ENCODE measurements at places on chromosomes 12 and 14.

- no peak for DNase-seq
These were observed 91.4 kb downstream of the SUDS3 start for GRCh38 chr12:118467641-118468305.

DNA sequence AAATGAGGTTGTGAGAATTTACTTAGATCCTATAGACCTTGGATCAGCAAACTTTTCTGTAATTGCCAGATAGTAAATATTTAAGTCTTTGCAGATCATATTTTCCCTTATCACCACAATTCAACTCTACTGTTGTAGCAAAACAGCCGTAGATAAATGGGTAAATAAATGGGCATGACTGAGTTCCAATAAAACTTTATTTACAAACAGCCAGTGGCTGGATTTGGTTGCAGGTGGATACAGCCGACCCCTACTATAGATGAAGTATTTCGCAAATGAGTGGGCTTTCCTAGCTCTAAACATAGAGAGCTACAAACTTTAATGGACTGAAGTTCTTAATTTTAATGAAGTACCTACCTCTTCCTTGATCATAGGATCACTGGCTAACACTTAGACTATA is 100.7 kb downstream of the GPATCH2L start:
- DNase-seq: no peak

DNA sequence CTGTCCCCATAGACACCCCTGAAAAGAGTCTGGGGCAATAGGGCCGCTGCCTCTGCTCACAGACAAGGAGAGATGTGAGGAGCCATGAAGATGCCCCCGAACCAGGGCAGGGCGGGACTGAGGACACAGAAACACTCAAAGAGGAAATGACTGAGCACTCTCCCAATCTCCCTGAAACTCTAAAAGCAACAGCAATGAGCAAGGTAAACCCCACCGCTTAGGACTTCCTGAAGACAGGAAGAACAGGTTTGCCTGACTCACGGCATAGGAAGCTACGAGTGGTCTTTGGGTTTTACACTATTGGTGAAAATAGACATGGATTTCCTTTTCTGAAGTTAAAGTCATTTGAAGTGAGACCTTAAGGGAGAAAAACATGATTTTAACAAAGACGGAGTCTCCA is 32.5 kb downstream of the STX2 start:
- no peak for DNase-seq

DNA sequence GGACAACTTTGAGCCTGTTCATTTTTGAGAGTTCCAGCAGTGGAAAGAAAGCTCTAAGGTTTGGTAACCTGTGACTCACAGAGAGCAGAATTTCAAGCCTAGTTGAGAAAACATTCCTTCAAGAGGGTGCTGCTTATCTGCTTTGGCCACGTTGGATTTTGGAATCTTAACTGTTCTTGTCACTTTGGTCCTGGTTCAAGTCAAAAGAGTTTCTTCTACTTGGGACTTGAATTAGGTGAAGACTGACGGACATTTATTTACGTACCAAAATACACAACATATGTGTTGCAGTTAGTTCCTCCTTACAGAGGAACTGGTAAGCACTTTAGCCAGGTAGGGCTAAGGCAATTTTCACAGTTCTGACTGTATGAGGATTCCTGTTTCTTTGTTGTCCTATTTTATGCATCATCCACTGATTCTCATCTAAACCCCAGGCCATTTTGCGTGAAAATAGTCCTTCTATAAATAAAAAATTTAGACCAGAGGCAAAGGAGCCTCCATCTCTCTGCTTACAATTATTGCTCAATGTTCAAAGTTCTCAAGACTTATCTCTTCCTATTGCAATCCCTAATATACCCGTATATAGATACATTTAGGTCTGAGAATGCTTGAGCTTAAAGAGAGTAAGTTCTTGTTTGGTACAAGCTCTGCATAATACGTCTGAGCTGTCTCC is 580.9 kb downstream of the DIO2 start:
- no peak for DNase-seq

- DNase-seq: no peak
These were observed 4.2 kb downstream of the HSPA2 start for GRCh38 chr14:64544607-64545312.

DNA sequence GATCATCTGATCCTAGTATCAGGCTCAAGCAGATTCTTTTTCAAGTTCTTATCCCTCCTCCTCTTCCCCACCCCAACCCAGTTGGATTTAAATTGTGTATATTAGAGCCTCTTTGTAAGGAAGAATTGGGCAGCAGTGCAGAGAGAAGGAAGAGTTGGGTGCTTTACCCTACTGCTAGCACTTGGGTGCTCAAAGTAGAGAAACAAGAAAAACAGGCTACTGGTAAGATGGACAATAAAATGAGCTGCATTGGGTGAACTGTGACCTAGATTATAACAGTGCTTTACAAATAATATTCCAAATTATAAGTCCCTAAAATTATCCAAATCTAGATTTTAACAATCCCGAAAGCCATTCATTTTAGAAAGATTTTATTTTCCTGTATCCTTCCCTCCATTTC is 363.4 kb upstream of the GARIN6 start:
- no peak for DNase-seq

DNA sequence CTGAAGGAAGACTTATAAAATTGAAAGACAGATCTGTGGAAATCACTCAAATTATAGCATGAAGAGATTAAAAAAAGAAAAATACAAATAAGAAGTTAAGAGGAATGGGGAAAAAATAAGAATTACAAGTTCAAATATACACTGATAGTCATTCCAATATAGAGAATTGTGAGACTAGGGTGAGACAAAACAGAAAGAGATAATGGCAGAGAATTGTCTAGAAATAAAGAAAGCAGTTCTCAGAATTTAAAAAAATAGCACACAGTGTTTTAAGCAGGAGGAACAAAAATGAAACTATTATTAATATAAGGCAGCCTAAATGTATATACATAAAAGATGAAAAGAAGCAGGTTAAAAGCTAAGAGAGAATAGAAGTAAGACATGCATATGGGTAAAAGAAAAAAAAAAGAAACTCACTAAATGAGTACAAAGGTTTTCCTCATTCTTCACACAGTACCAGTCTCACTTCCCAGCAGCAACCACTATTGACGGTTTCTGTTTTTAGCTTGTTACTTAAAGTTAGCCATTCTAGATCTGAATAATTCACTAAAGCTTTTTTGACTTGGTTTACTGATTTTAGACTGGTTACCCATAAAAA is 31.1 kb downstream of the SLC38A4 start:
- no peak for DNase-seq

DNA sequence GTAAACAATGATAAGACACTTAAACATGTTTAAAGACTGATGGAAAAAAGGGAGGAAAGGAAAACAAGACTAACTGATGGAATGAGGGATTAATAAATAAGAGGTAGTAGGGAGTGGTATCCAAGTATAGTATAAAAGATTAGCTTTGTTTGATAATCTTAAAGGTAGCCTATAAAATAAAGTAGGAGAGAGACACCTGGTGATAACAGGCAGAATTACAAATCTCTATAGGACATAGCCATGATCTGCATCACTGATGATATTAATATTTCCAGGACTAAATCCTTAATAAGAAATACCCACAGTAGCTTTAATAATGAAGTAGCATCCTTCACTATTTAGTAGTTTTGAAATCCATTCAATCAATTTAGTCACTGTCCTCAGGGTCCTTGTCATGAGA is 30.4 kb downstream of the DLGAP5 start:
- no peak for DNase-seq

DNA sequence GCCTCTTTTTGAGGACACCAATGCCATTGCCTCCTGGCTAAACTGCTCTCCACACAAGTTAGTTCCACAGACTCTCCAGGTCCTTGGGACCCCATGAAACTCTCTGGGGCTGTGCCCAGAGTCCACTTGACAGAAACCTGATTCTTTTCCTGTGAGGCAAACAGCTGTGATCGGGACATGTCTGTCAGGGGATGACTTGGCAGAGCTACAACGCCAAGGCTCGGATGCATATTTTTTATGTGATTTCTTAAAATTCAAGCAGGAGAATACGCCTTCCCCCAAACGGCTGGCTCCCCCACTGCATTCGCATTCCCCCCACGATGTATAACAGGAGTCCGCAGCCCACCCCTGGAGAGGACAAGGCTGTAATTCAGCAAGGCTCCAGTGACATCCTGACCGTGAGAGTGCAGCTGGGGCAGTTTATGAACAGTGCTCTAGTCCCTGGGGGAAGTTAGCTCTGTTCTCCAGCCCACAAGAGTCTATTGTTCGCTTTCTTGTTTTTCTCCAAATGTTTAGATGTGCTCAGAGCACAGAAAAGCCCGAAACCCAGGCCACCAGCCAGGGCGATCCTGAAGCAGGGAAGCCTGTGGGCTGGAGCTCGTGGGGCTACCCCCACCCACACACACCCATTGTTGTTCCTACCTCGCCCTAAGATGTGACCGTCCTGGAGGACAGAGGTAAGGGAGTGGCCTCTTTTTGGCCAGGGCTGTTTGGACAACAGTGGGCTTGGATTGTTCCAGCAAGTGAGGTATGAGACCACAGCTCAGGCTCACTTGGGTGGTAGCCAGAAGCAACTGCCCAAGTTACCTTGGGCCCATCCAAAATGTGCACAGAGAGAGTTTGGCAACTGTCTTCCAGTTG is 159.5 kb downstream of the ZFP36L1 start:
- DNase-seq: no peak

GRCh38 chr12:94614288-94614721 is 36.1 kb downstream of the TMCC3 start:
- no peak for DNase-seq

DNA sequence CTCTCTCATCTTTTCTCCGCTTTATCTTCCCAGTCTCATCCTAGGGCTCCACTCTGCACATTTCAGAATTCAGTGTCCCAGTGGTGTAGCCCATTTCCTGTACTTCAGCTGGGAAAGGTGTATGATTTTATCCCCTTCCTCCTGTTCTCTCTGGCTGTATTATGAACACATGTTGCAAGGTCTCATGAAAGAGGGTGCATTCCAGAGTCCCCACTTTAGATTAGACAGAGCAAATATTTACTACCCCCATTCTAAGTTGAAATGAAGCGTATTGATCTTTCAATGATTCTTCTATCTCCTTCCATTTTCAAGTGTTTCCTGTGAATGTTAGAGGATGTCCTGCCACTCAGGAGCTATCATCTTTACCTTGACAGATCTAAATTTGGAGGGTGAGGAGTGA is 123.2 kb downstream of the WIF1 start:
- no peak for DNase-seq

DNA sequence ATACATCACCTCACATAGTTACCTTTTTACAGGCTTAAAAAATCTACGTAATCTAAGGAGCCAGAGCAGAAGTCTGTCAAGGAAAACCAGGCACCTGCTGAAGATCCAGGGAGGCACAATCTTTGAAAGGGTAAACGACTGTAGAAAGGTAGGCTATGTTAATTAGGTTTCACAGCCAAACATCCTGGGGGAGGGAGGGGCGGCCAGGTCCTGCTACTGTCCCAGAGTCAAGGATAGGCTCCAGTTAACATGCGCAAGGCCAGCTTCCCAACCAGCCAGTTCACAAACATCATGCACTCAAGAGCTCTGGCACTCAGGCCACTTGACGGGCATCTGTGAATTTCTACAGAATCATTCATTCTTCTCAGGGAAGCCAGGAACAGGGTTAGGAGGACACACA is 22.9 kb downstream of the NIN start:
- no peak for DNase-seq

DNA sequence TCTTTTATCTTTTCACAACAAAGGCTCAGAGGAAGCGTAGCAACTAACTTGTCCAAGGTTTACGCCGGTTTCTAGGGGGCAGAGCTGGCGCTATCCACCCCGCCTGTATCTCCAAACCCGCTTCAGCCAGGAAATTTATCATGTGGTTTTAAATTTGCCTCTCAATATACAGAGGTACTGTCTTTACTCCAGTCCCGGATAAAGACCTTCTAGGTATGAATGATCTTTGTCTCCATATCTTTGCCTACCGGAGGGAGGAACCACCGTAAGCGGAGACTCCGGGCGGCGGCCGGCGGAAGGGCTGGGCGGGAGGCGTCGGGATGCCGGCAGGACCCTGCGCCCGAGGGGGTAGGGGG is 693 bp upstream of the RIMKLB start:
- DNase-seq: peak; percentile 23

- DNase-seq: no peak
These were observed 188.1 kb downstream of the BCAT1 start for GRCh38 chr12:24760606-24761378.

DNA sequence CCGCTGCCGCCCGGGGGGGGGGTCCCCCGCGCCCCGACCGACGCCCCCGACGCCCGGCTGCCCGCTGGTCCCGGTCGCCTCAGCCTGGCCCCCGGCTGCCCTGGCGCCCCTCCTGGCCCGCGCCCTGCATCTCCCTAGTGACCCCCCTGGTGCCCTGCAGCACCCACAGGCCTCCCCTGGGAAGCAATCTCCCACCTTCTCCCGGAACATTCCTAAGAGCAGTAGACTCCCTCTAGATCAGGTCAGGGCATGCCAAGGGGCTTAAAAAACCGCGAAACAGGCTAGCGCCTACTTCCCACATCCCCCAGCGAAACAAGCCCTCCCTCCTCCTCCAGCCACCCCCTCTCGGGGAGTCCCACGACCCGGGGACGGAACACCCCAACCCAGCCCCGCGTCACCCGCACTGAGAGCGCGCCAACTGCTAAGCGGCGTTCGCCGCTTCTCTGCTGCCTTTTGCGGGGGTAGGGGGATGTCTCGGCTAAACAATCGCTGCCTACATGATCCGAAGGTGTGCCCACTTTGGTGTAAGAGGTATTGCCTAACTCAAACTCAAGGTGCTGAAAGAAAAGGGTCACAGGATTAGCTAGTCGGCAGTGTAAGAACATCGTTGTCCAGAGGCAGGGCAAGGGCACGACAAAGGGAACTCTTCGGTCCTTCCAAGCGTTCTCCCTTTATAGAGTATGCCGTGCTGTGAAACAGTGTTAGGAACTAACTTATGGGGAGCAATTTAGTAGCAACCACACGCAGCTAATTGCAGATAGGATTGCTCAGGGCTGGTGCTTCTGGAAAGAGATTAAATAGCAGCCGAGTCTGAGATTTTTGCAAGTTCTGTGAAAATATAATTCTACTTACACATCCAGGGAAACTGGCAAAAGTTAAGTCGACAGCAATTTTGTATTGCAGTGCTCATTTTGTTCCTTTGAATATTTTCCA is 619 bp upstream of the NTN4 start:
- DNase-seq: no peak

DNA sequence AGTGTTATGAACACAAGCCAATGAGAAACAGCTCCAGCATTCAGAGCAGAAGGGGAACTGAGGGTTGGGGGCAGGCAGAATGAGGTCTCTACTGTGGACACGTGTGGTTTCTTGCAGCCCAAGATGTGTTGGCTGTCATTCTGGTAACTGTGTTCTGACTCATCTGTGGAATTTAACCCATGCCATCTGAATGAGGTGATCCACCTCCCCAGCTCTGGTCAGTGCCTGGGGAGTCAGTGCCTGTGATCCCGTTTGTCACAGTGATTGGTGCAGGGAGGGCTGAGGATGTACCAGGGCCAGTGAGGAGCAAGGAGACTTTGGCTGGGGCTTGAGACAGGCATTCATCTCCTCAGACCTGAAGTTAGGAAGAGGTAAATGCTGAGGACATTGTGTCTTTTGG is 216.8 kb downstream of the MSRB3 start:
- DNase-seq: no peak

DNA sequence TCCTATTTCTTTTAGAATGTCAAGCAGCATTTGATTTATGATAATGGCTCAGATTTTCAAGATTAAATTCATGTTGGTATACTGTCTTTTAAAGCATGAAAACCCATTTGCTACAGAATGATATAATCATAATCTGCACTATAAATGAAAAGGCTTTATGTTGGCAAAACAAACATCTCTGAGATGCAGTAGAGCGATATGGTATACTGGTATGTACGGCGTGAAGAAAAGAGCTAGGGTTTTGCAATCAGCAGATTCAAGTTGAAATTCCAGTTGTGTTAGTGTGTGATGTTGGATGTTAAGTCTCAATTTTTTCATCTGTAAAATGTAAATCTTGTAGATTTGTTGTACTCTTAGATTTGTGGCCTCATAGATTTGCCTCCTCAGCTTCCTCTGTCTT is 53.2 kb upstream of the DYRK2 start:
- DNase-seq: no peak
